Testis (tissue), 5 donors: ENCODE measurements at places on chromosomes 5 and 9. TPM values are rescaled to one million over a fixed set of nuclear protein-coding genes. Genes with fewer than 3 reads are reported as not detected.
A peak's percentile ranks its signal among the peaks of the same experiment; 100 is the strongest.

DNA sequence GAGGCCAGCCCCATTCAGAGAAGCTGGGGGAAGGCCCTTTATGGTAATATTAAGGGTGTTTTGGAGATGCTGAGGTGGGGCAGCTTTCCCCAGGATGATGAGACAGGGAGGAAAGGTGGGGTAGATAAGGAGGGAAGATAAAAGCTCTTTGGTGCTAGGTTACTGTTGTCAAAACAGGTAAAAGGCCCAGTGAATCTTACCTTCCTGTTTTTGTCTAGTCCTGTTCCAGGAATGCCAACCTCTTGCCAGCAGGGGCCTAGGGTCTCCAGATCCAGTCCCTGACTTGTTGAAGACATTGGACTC, 797 bp upstream of the CCL27 start:
- DNase-seq = no peak

GRCh38 chr9:97941323-97941722, 3.4 kb upstream of the HEMGN start:
- DNase-seq = no peak

GRCh38 chr5:62340392-62340791, 34.4 kb downstream of the KIF2A start:
- no peak for DNase-seq

GRCh38 chr9:92543972-92544371, 8.2 kb upstream of the ECM2 start:
- DNase-seq = no peak

- DNase-seq = peak; percentile 37
Observed at GRCh38 chr5:178389796-178390195, 157.2 kb upstream of the PHYKPL start.

ZBTB5 gene
- polyA plus RNA-seq = 20.4 TPM

SGCD gene
- 5.0 TPM for polyA plus RNA-seq

PSAT1 gene
- polyA plus RNA-seq = 29.6 TPM

N4BP3 gene
- 1.4 TPM for polyA plus RNA-seq
